Stimulated activated CD4-positive, alpha-beta T cell treated with anti-CD3 and anti-CD28 coated beads, TNF-alpha, amount 100 ng/mL, for 24 hours (primary cell): ENCODE measurements at places on chromosomes 1 and 21.

DNA sequence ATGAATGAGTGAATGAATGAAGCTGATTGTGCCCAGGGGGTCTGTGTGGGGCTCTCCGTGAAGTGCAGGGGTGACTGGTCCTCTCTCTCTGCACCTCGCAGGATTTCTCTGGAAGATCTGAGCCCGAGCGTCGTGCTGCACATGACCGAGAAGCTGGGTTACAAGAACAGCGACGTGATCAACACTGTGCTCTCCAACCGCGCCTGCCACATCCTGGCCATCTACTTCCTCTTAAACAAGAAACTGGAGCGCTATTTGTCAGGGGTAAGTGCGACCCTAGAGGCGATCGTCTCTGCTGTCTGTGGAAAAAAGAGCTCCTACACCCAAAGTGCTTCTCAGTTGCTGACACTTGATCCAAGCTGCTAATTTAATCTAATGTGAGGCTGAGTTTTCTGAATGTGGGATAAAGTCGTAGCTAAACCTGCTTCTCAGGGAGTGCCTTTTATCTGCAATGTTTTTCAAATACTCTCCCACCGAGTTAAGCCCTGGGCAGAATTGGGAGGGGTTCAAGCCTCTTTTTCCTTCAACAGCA is 101.7 kb downstream of the HUNK start:
- DNase-seq, result peak; percentile 11

DNA sequence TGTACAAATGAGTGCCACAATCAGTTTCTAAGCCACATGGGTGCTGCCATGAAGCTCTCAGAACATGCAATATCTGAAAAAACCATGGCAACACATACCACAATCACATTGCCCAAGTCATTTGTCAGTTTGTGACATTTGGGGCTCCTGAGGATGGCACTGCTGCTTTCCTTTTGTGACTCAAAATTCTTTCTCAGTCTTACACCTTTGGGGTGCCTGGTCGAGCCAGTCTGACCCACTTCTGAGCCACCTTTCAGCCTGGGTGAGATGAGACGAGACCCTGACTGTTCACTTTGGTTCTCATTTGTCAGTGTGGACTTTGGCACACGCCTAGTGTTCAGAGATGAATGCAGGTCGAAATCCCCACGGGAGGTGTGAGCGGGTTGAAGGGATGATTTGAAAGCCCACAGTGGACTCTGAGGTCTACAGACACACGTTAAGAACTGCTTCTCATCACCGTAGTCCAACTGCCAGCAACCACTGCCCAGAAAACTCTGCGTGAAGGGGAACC is 8.0 kb downstream of the BATF3 start:
- no peak for DNase-seq

DNA sequence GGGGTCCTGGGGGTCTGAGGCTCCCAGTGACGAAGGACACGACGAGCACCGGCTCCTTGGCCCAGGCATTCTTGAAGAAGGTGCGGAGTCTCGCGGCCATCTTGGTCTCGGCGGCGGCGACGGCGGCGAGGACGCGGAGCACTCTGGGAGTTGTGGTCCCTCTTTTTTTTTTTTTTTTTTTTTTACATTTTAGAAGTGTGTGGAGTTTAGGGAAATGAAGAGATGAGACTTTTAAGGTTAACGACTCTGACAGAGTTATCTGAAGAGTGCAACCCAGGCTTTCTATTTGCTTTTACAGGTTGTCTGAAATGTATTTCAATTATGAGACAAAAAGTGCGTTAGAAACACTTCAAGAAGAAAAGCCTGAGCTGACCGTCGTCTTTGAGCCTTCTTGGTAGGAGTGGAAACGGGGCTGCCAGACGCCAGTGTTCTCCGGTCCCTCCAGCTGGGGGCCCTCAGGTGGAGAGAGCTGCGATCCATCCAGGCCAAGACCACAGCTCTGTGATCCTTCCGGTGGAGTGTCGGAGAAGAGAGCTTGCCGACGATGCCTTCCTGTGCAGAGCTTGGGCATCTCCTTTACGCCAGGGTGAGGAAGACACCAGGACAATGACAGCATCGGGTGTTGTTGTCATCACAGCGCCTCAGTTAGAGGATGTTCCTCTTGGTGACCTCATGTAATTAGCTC is 9.7 kb downstream of the OR2B11 start:
- DNase-seq, result peak; percentile 22

DNA sequence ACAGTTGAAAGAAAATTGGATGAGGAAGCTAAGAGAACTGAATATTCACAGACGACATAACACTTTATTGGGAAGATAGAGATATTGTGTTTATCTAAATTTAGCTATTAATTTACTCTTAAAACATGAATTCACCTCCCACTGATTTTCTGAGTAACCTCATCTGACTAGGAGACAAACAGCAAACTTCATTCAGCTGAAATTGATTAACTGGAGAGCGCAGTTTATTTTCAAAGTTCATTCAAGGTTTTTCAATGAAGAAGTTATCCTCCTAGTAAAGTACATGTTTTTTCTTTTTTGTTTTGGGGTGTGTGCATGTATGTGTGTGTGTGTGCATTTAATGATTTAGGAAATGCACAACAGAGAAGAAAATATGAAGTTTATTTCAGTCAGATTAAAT is 215.0 kb downstream of the KCNT2 start:
- DNase-seq, result no peak

DNA sequence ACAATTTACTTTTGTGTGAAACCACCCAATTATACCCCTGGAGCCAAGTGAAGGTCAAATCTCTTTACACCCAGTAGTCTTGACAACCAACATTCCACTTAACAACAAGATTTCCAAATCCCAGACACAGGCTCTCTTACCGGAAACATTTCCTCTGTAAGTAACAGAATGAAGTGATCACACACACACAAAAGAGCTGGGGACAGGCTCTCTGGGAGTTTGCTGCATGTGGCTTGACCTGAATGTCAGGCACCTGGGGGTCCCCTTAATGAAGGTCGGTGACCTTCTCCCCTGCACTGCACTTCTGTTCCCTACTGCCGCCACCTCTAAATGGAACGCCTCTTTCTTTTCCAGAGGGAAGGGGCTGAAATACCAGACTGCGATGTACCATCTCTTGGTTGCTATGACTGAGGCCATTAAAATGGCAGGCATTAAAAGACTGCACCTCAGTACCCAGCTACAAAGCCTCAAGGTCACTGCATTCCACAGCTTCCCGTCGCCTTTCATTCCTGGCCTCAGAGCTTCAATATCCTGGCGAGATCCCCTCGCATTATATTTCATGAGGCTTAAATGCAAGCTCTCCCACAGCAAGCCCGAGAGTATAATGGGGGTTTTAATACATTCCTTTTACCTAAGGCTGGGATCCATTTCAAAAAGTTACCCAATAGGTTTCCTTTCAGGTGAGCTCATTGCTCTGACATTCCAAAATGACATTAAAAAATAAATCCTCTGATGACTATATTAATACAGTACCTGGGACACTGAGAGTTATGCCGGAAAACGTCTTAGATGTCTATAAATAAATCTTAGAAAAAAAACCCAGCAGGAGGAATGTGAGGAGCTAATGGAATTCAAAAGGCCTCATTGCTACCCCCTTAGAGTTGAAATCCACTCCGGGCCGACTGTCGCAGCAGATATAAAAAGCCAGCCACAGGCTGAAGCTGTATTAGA is 90.9 kb upstream of the DIRAS3 start:
- no peak for DNase-seq

- no peak for DNase-seq
These were observed 7.8 kb upstream of the SRRM1 start for GRCh38 chr1:24635195-24635843.

- DNase-seq, result no peak
These were observed 36.2 kb upstream of the FHAD1 start for GRCh38 chr1:15210651-15211375.

DNA sequence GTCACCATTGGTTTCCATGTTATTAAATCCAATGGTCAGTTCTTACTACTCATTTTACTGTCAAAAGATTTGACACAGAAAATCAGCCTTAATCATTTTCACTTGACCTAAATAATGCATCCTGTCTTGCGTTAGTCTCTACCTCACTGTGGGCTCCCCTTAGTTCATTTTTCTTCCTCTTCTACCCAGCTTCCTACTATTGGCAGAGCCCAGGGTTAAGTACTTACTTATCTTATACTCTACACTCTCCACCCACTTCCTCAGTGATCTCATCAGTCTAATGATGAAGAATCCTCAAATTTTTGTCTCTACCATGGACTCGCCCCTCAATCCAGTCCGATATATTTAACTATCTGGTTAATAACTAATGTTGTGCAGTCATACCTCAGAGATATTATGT is 735.9 kb downstream of the KCNT2 start:
- DNase-seq, result no peak

DNA sequence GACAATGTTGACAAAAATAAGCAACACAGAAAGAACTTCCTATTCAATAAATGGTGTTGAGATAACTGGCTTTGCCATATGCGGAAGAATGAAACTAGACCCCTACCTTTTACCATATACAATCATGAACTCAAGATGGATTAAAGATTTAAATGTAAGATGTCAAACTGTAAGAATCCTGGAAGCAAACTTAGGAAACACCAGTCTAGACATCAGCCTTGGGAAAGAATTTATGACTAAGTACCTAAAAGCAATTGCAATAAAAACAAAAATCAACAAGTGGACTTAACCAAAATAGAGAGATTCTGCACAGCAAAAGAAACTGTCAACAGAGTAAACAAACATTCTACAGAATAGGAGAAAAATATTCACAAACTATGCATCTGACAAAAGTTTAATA is 16.1 kb upstream of the CLDN8 start:
- no peak for DNase-seq

- DNase-seq, result no peak
These were observed 44.0 kb upstream of the DAB1 start for GRCh38 chr1:57467830-57468229.

DNA sequence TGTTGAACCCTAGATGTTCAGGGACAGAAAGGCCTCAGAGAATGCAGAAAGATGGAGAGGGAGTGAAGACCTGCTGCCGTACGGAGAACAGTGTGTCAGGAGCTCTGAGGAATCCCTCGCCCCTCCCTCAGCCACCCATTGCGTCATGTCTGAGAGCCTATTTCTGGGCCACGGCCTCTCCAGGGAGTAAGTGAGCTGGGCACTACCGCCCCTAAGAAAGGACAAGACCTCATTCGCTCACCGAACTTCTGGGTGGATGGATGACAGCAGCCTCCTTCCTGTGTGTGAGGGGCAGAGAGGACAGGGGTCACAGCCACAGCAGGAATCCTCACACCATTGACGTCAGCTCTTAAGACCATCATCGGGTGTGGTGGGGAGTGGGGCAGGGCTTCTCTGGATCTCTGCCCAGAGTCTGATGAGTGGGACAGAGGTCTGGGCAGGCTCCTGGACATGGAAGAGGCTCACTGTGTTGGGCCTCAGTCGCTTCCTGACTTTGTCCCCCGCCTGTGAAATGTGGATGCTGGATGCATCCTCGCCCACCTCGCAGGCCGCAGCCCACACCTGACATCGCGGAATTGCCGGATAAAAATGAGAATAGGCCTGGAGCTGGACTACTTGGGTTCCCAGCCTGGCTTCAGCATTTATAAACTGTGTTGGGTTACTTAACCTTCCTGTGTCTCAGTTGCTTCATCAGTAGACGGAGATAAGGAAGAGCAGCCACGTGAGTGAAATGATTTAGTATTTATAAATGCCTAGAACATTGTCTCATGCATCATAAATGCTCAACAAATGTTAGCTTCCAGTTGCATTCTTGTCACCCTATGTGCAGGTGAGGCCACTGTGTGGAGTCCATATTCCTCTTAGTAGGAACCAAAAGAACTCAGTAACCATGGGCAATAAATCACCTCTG is 238.6 kb downstream of the TRABD2B start:
- no peak for DNase-seq

GRCh38 chr1:82032068-82032467 is 231.3 kb downstream of the ADGRL2 start:
- DNase-seq, result no peak

DNA sequence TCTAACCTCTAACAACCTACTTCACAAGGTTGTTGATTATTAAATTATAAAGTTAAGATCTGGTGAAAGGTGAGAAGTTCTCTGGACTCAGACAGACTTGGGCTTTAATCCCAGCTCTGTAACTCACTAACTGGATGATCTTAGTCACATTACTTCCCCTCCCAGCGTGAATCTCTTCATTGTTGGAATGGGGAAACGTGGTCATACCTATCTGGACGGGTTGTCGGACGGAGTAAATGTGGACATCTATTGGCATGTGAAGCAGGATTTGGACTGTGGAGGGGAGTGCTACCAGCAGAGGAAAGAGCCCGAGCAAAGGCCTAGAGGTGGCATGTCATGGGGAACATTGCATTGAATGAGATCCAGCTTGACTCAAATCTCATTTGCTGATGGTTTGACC is 45.1 kb upstream of the RPL11 start:
- no peak for DNase-seq

DNA sequence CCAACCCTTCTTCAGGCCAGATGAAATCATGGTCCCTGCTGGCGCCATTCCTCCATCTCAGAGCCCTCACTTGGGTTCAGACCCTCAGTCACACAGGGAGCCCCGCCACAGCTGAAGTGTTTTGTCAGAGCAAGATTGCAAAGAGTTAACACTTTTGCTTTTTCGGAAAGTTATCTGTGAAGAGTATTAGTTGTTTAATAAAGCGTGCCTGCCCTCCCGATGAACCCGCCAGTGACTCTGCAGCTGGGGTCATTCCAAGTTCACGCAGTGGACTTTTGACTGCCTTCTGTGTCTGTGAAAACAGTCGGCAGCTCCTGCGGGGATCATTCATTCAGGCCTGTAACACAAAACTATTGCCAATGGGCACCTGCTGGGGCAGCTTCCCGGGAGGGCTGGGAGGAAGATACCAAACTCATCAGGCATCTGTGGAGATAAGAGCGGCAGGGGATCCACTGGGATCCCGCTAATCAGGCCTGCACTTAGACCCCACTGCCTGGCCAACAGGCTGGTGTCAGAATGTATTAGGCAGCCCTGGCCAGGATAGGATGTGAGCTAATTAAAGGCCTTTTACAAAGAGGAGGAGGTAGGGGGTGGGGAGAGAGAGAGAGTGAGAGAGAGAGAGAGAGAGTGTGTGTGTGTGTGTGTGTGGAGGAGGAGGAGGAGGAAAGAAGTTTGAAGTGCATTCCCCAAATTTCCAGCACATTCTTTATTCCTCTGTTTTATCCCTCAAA is 184.5 kb downstream of the DHRS3 start:
- no peak for DNase-seq

- no peak for DNase-seq
These were observed 67.1 kb downstream of the CD58 start for GRCh38 chr1:116503546-116504307.

- no peak for DNase-seq
These were observed 769 bp downstream of the GPSM2 start for GRCh38 chr1:108877348-108878159.

GRCh38 chr1:211099393-211099792 is 34.6 kb downstream of the KCNH1 start:
- DNase-seq, result no peak

DNA sequence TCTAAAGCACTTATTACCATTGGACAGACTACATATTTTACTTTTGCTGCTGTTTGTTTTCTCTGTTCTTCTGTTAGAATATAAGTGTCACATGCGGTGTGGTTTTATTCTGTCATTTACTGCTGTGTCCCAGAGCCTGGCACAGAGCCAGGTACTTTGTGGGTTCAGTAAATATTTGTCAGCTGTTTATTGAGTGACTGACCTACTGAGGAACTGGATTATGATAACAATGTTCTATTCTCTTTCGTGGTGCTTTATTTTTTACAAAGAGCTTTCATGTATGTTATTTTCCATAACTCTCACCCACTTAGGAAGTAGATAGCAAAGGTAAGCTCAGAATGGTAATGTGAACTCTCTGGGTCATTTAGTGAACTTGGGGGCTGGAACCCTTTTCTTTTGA is 118.8 kb downstream of the RWDD3 start:
- DNase-seq, result no peak

- no peak for DNase-seq
These were observed 1.6 kb downstream of the PCAT6 start for GRCh38 chr1:202812176-202813026.

- no peak for DNase-seq
These were observed 154.0 kb downstream of the PSMG1 start for GRCh38 chr21:39029086-39029755.
